ENCODE measurements at places on chromosomes 6 and 20. TPM values are rescaled to one million over a fixed set of nuclear protein-coding genes. Genes with fewer than 3 reads are reported as not detected.

The CLIC1 gene
- 868 TPM for total RNA-seq

The SLC13A3 gene
- not detected for total RNA-seq

The HIVEP1 gene
- 4.3 TPM for total RNA-seq

The FKBP1C gene
- 1.7 TPM for total RNA-seq

The BHLHE23 gene
- total RNA-seq, result not detected

The DNAH8 gene
- total RNA-seq, result not detected

The TUBE1 gene
- total RNA-seq, result 17.1 TPM

The LAMA5 gene
- total RNA-seq, result 21.6 TPM

The CST4 gene
- not detected for total RNA-seq

The EMILIN3 gene
- total RNA-seq, result 0.71 TPM

The SLC44A4 gene
- 0.18 TPM for total RNA-seq

The HRH3 gene
- total RNA-seq, result not detected

The RSPO4 gene
- not detected for total RNA-seq

The NKAIN4 gene
- total RNA-seq, result 6.8 TPM

The BRPF3 gene
- 13.9 TPM for total RNA-seq

The MYH7B gene
- 0.24 TPM for total RNA-seq

The XPO5 gene
- total RNA-seq, result 38.0 TPM

The OPRL1 gene
- total RNA-seq, result 5.0 TPM

The LZTS3 gene
- total RNA-seq, result 15.2 TPM

The CDH26 gene
- total RNA-seq, result not detected

The SCUBE3 gene
- total RNA-seq, result 0.24 TPM

The PHF10 gene
- 43.2 TPM for total RNA-seq

The CLDN20 gene
- total RNA-seq, result not detected

The L3MBTL1 gene
- 3.0 TPM for total RNA-seq

The METTL24 gene
- 1.8 TPM for total RNA-seq

The SUMO4 gene
- not detected for total RNA-seq

The KIF16B gene
- total RNA-seq, result 5.4 TPM

The TNF gene
- total RNA-seq, result 0.14 TPM

The MDFI gene
- total RNA-seq, result 0.18 TPM

The FLRT3 gene
- total RNA-seq, result not detected

The NHLRC1 gene
- not detected for total RNA-seq

The GPR6 gene
- not detected for total RNA-seq

The TASP1 gene
- 9.2 TPM for total RNA-seq

The HSD17B8 gene
- 13.3 TPM for total RNA-seq

The HLA-DOA gene
- total RNA-seq, result 1.4 TPM

Measured in G401 (cell line).